Activated CD4-positive, alpha-beta memory T cell treated with anti-CD3 and anti-CD28 coated beads, Interleukin-2, amount 10 ng/mL, durations not matched to agents 7 days and 5 days (primary cell): ENCODE measurements at places on chromosomes 2 and 18.

- H3K36me3 ChIP-seq, result peaks cover 17% of the 10 kb centered on the region
- no peak for DNase-seq
- no peak overlapping the region for H3K27ac ChIP-seq
- no peaks in the 10 kb centered on the region for H3K4me1 ChIP-seq
These were observed 260.6 kb downstream of the TWIST2 start for GRCh38 chr2:239108459-239108858.

- peaks cover 2% of the 10 kb centered on the region for H3K36me3 ChIP-seq
- no peak overlapping the region for H3K4me3 ChIP-seq
- DNase-seq, result no peak
These were observed 187.7 kb downstream of the FAM210A start for GRCh38 chr18:13538630-13539029.

DNA sequence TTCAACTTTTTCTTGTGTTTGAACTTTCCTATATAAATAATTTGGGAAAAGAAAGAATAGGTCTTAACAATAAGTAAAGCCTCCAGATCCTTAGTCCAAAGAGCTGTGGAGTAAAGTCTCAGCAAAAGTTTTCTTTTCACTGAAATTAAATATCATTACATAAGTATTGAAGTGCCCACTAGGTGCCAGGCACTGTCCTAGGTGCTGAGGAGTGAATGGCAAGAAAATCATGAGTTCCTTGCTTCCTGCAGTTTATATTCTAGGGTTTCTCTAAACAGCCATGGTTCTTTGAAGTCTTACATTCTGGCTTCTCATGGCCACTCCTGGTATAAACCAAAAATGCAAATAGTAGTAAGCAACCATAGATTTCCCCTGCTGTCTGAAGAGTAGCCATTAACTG is 59.7 kb downstream of the SPP2 start:
- DNase-seq, result no peak
- H3K27ac ChIP-seq, result no peak overlapping the region
- no peaks in the 10 kb centered on the region for H3K36me3 ChIP-seq
- H3K4me3 ChIP-seq, result no peak overlapping the region

DNA sequence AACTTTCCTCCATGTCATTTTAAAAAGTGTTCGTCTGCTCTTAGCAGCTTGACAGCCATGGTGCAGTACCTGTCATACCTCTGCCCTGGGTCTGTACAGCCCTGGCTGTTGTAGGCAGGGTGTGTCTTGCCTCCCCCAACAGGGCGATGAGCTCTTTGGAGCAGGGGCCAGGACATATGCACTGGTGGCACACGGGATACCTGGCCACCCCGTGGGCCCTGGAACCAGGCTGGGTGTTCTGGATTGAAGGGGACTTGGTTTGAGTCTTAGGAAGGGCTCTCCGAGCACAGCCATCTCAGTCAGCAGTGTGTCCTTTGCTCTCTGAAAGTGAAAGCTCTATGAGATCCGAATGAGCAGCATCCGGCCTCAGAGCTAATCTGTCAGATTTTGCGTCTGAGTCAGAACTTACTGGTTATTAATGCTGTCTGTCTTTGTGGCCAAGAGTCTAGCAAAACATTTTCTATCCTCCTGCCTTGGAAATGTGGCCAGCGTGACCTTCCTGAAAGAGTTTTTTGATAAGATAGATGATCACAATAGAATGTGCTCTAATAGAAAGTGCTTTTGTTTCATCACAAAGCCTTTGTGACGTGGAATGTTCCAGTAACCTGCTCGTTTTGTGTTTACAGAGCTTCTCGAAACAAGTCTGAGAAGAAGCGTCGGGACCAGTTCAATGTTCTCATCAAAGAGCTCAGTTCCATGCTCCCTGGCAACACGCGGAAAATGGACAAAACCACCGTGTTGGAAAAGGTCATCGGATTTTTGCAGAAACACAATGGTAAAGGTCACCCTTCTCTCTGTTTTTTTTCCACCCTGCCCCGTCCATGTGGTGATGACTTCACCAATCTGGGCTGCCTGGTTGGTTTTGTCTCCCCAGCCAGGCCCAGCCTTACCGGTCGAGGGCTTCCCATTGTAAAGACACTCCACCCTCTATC is 77.3 kb upstream of the RPL31 start:
- peak overlapping the region; percentile 44 for H3K27ac ChIP-seq
- no peaks in the 10 kb centered on the region for H3K36me3 ChIP-seq
- peak; percentile 54 for DNase-seq
- no peaks in the 10 kb centered on the region for H3K27me3 ChIP-seq
- H3K4me3 ChIP-seq, result peak overlapping the region; percentile 34

DNA sequence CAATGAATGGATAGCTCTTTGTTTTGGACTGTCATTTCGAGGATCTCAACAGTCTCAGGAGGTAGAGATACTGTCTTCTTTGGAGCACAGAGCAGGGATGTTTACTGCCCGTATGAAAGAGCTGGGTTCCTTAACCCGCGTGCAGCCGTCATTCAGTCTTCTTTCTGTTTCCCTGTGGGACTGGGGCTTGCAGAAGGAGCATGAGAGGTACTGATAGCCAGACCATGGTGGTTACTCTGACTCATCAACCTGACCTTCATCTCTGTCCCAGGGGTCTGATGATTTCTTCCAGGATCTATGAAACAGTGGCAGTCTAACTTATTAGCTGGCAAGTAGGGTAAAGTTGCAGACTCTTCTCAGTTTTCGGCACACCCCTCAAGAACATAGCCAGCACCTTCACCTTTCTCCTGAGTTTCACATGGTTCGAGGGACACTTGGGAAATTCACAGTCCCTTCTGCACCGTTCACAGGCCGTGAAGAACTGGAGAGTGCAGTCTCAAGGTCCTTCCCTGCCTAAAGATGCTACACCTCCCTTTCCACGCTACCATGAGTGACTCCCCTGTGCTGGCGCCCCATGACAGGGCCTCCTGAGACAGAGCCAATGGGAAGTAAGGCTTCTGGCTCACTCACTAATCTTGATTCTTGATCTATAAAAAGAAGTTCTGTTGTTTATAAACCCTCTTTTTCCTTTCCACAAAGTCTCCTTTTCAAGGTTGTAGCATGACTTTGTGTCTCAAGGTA is 226.2 kb downstream of the MC4R start:
- H3K36me3 ChIP-seq, result no peaks in the 10 kb centered on the region
- H3K4me3 ChIP-seq, result no peak overlapping the region
- DNase-seq, result no peak
- no peak overlapping the region for H3K27ac ChIP-seq

DNA sequence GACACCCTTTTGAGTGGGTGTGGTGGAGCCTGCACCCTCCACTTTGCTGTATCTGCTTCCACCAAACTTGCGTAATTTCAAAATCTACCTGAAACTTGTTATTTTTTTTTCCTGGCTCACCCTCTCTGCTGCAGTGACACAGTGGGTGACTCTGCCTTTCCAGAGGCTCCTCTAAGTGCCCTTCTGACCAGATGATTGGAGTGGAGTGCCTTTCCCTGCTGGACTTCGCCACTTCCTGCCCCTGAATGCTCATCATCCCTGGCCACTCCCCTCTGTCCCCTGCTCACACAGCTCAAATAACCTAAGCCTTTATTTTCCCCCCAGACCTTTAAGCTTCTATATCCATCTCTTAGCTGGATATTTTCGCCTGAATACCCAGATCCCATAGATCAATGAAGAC is 777.5 kb upstream of the ID2 start:
- peaks cover 19% of the 10 kb centered on the region for H3K4me1 ChIP-seq
- no peak overlapping the region for H3K4me3 ChIP-seq
- H3K27me3 ChIP-seq, result no peaks in the 10 kb centered on the region

DNA sequence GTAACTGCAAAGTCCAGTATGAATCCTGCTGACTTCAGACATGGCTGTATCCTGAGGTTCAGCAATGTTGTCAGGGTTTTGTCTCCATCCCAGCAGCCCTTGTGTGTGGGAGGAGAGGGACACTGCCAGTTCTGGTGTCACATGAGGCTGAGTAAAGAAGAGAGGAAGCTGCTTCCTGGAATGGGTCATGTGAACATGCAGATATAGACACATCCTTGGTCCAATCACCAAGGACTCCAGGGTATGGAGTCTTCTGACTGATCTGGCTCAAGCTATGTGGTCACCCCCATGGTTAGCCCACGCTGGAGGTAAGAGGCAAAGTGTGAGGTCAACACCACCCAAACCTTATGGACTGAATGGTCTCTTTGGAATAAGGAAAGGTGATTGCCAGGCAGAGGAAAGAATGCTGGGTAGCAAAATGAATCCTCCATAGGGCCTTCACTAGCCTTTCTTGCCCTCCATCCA is 134.4 kb upstream of the SLC1A4 start:
- H3K4me1 ChIP-seq, result peaks cover 20% of the 10 kb centered on the region
- peaks cover 6% of the 10 kb centered on the region for H3K27me3 ChIP-seq
- H3K36me3 ChIP-seq, result no peaks in the 10 kb centered on the region
- no peak overlapping the region for H3K27ac ChIP-seq

- peak overlapping the region; percentile 77 for H3K27ac ChIP-seq
- H3K36me3 ChIP-seq, result peaks cover 59% of the 10 kb centered on the region
- no peak overlapping the region for H3K4me3 ChIP-seq
- no peak for DNase-seq
- H3K27me3 ChIP-seq, result no peaks in the 10 kb centered on the region
These were observed 62.3 kb upstream of the MCFD2 start for GRCh38 chr2:46977899-46978298.

DNA sequence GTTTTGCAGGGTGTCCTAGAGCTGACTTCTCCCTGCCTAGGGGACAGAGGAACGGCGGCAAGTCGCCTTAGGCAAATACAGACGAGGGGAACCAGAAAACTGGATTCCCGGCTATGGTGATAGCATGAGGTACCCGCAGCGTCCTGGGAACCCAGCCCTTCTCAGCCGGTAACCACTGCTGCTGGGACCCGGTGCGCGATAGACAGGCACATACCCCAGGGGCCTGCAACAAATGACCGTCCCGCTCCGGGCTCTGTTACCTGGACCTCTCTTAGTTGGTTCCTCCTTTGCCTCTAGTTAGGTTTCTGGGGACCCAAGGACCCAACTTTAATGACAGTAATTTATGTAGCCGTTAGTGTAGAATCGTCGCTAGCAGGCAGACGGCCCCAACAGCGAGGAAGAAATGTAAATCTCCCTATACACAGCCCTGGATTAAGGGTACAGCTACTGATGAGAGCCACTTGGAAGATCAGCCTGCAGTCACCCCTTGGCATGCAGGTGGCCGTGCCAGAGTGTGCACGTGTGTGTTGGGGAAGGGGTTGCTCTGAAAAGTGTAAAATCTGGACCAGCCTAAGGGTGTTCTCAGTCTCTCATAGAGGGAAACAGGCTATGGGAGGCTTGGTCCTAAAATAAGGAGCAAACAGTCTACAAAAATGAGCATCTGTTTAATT is 819 bp upstream of the SERPINE2 start:
- H3K4me3 ChIP-seq, result peak overlapping the region; percentile 57
- no peaks in the 10 kb centered on the region for H3K36me3 ChIP-seq
- H3K4me1 ChIP-seq, result peaks cover 15% of the 10 kb centered on the region

DNA sequence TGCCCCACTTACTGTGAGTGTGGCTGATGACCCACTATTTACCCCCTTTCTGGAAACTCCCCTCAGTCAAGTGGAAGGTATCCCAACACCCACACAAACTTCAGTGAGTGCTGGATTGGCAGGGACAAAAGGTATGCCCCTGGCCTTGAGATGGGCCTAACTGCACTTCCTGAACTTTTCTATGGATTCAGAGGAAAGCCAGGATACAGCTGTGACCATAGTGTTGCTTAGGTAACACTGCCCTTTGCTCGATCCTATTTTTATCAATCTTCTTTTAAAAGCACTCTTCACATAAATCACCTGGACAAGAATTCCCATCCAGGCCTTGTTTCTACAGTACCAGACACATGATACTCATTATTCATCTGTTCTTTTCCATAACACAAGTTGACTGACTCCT is 671.5 kb upstream of the SLC8A1 start:
- no peak overlapping the region for H3K4me3 ChIP-seq
- H3K36me3 ChIP-seq, result no peaks in the 10 kb centered on the region
- no peaks in the 10 kb centered on the region for H3K4me1 ChIP-seq

- no peaks in the 10 kb centered on the region for H3K27me3 ChIP-seq
- peaks cover 42% of the 10 kb centered on the region for H3K36me3 ChIP-seq
- no peak for DNase-seq
- no peak overlapping the region for H3K4me3 ChIP-seq
- no peak overlapping the region for H3K27ac ChIP-seq
These were observed 20.8 kb downstream of the RALBP1 start for GRCh38 chr18:9495916-9496705.

- H3K27me3 ChIP-seq, result peaks cover 9% of the 10 kb centered on the region
- no peaks in the 10 kb centered on the region for H3K36me3 ChIP-seq
- H3K4me3 ChIP-seq, result no peak overlapping the region
- H3K4me1 ChIP-seq, result peaks cover 8% of the 10 kb centered on the region
These were observed 44.4 kb upstream of the HPCAL1 start for GRCh38 chr2:10258326-10258725.

- no peaks in the 10 kb centered on the region for H3K36me3 ChIP-seq
These were observed 264.0 kb upstream of the FBXO11 start for GRCh38 chr2:48170281-48170680.

GRCh38 chr18:48817021-48817461 is 133.7 kb downstream of the SMAD7 start:
- no peaks in the 10 kb centered on the region for H3K27me3 ChIP-seq
- DNase-seq, result no peak
- H3K36me3 ChIP-seq, result peaks cover 36% of the 10 kb centered on the region
- peaks cover 74% of the 10 kb centered on the region for H3K4me1 ChIP-seq
- no peak overlapping the region for H3K4me3 ChIP-seq

DNA sequence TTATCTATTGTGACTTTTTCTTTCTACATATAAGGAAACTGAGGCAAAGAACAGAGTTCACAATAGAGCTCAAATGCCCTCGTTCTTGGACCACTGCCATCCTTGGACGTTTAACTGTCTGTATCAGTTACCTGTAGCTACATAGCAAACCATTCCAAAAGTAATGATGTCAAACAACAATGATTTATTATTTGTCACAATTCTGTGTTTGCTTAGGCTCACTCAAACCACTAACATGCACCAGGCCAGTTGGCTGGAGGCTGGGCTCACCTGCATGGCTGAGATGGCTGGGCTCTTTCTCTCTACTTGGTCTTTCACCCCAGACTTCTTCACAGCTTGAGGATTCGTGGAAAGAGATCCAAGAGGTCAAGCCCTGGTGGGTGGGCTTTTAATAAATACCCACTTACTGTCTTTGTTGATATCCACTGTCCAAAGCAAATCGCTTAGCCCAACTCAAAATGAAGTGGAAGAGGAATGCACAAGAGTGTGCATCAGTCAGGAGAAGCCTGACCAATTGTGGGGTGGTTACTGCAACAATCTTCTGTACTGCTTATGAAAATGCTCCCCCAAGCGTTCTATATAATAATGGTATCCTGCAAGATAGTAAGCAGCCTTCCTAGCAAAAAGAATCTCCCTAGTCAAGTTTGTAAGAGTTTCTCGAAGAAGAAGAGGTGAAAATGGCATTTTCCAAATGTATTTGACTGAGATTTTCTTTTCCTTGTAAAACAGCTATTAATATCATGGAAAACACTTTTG is 163.5 kb upstream of the NT5C1B start:
- no peaks in the 10 kb centered on the region for H3K27me3 ChIP-seq
- no peak overlapping the region for H3K4me3 ChIP-seq
- DNase-seq, result no peak
- no peaks in the 10 kb centered on the region for H3K36me3 ChIP-seq
- H3K4me1 ChIP-seq, result no peaks in the 10 kb centered on the region

- peaks cover 29% of the 10 kb centered on the region for H3K36me3 ChIP-seq
- no peaks in the 10 kb centered on the region for H3K27me3 ChIP-seq
These were observed 1.3 kb downstream of the RAB10 start for GRCh38 chr2:26035090-26035743.

- peaks cover 15% of the 10 kb centered on the region for H3K27me3 ChIP-seq
- H3K36me3 ChIP-seq, result peaks cover 2% of the 10 kb centered on the region
- no peak overlapping the region for H3K27ac ChIP-seq
- no peak overlapping the region for H3K4me3 ChIP-seq
These were observed 2.1 kb upstream of the SPIRE1 start for GRCh38 chr18:12659904-12660605.

GRCh38 chr2:16635791-16636699 is 29.6 kb downstream of the CYRIA start:
- no peak overlapping the region for H3K4me3 ChIP-seq
- H3K27me3 ChIP-seq, result peaks cover 3% of the 10 kb centered on the region
- H3K27ac ChIP-seq, result no peak overlapping the region
- H3K36me3 ChIP-seq, result no peaks in the 10 kb centered on the region
- DNase-seq, result no peak
